ENCODE measurements at places on chromosomes 3 and 15. TPM values are rescaled to one million over a fixed set of nuclear protein-coding genes. Genes with fewer than 3 reads are reported as not detected.

GRCh38 chr3:58274027-58274614 lies 31.9 kb upstream of the RPP14 start:
- no peaks in the 10 kb centered on the region for H3K27me3 ChIP-seq
- no peak overlapping the region for H3K4me3 ChIP-seq
- peaks cover 19% of the 10 kb centered on the region for H3K4me1 ChIP-seq
- no peak overlapping the region for H3K27ac ChIP-seq
- H3K36me3 ChIP-seq = no peaks in the 10 kb centered on the region

DNA sequence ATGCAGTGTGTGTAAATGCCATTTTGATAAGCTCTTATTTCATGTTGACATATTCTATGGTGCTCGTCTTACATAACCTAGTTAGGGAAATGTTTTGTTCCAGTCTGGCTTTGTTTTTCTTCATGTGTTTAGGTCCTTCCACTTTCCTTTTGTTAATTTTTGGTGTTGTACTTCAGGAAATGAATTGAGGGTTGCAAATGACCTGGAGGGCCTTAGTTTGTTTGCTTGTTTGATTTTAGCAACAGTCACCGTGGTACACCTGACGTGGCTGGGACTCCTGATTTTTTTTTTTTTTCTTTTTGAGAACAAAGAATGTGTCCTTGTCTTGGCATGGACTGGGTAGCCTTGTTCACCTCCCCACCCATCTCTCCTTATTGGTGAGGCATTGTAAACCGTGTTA lies 114.8 kb downstream of the IGF1R start:
- no peak overlapping the region for H3K27ac ChIP-seq
- no peak overlapping the region for H3K4me3 ChIP-seq
- no peaks in the 10 kb centered on the region for H3K4me1 ChIP-seq
- peak; percentile 23 for DNase-seq
- H3K36me3 ChIP-seq = no peaks in the 10 kb centered on the region

DNA sequence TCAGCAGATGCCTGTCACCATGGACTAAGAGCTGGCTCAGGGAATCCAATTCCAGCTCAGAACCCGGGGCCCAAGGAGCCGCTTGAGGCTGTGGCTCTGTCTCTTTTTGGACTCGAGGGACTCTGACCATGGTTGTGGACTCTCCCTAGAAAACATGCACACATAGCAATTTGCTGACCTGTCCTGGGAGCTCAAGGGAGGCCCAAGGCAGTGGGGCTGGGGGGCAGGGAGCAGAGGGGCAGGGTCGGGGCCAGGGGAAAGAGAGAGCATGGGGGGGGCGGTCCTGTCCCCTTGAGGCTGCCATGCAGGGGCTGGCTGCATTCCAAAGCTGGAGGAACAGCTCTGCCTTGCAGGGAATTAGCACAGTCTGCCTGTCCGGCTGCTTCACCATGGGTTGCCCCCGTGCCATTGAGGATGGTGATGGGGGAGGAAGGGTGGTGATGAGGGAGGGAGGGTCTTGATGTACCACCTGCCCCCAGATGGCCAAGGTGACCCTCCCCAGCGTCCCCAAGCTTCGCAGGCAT lies 190.1 kb downstream of the GOLGA6L6 start:
- no peaks in the 10 kb centered on the region for H3K27me3 ChIP-seq
- no peak overlapping the region for H3K27ac ChIP-seq
- H3K4me3 ChIP-seq = no peak overlapping the region
- no peak for DNase-seq
- H3K4me1 ChIP-seq = no peaks in the 10 kb centered on the region

The DPH6 gene
- 6.0 TPM for polyA plus RNA-seq

- no peaks in the 10 kb centered on the region for H3K36me3 ChIP-seq
- H3K4me3 ChIP-seq = no peak overlapping the region
- no peaks in the 10 kb centered on the region for H3K27me3 ChIP-seq
- H3K27ac ChIP-seq = no peak overlapping the region
- no peaks in the 10 kb centered on the region for H3K4me1 ChIP-seq
- DNase-seq = no peak
These were observed 14.8 kb upstream of the TMEM108 start for GRCh38 chr3:133023362-133023761.

DNA sequence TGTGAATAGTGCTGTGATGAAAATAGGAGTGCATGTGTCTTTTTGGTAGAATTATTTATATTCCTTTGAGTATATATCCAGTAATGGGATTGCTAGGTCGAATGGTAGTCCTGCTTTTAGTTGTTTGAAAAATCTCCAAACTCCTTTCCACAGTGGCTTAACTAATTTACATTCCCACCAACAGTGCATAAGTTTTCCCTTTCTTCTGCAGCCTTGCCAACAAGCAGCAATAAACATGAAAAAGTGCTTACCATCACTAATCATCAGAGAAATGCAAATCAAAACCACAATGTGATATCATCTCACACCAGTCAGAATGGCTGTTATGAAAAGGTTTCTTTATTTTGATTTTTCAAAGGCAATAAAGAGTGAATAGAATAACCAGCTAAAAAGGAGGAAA lies 1105.9 kb downstream of the NAALADL2 start:
- no peak for DNase-seq
- no peaks in the 10 kb centered on the region for H3K27me3 ChIP-seq
- no peak overlapping the region for H3K27ac ChIP-seq
- no peaks in the 10 kb centered on the region for H3K36me3 ChIP-seq
- no peak overlapping the region for H3K4me3 ChIP-seq
- H3K4me1 ChIP-seq = no peaks in the 10 kb centered on the region

The ARPIN gene
- polyA plus RNA-seq = 9.0 TPM

DNA sequence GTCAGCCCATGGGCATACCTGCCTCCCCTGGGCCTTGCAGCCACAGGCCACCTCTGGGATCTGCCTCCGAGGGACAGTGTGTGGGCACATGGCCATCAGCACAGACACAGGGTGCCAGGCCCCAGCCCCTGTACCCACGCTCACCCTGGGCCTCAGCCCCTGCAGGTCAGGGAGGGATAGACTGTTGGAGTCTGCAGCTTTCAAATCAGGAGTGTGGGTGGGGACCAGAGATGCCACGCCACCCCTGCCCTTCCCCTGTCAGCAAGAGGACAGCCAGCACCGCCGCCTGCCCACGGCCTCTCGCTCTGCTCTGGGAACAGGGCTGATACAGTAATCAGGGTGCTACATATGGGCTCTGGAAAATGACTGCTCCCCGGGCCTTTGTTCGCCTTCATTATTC lies 72.7 kb downstream of the DNAJB8 start:
- no peak overlapping the region for H3K27ac ChIP-seq
- H3K36me3 ChIP-seq = no peaks in the 10 kb centered on the region
- H3K4me1 ChIP-seq = peaks cover 6% of the 10 kb centered on the region
- no peak for DNase-seq
- H3K4me3 ChIP-seq = no peak overlapping the region

The LRRIQ4 gene
- 0.04 TPM for polyA plus RNA-seq

The ST3GAL6 gene
- polyA plus RNA-seq = 13.2 TPM

GRCh38 chr3:87335931-87336330 lies 59.5 kb upstream of the POU1F1 start:
- no peaks in the 10 kb centered on the region for H3K36me3 ChIP-seq
- H3K4me1 ChIP-seq = peaks cover 40% of the 10 kb centered on the region
- DNase-seq = no peak
- no peak overlapping the region for H3K4me3 ChIP-seq
- no peaks in the 10 kb centered on the region for H3K27me3 ChIP-seq
- peak overlapping the region; percentile 39 for H3K27ac ChIP-seq

DNA sequence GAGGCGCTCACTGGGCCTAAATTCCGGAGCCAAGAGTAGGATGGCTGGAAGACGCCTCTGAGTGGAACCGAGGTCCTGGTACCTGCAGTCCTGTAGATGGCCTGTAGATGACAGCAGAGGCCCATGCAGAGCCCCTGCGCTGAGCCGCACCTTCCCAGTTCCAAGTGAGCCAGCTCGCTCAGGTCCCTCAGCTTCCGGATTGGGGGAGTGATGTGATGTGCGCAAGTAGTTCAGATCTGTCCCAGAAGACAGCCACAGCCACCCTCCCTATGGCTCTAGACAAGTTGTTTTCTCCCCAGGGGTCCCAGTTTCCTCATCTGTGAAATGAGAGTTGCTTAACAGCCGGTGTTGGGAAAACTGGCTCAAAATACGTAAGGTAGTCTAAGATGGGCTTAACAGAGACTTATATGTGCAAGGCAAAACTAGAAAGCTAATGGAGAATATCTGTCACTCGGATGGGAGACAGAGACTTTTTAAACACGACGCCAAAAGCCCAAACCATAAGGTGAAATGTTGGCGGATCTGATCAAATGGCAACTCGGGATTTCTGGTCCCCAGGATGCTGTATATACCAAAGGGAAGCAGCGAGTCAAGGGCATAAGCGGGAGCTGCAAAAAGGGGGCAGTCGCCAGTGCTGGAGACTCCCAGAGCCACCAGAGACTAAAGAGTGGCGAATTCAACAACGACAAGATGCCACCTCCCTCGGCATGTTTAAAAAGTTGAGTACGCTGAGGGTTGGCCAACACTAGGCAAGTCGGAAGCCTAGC lies 765 bp upstream of the MAPKAPK3 start:
- H3K27me3 ChIP-seq = no peaks in the 10 kb centered on the region
- peaks cover 23% of the 10 kb centered on the region for H3K4me1 ChIP-seq
- peak overlapping the region; percentile 76 for H3K4me3 ChIP-seq
- no peaks in the 10 kb centered on the region for H3K36me3 ChIP-seq
- peak; percentile 77 for DNase-seq
- no peak overlapping the region for H3K27ac ChIP-seq

The ROBO1 gene
- polyA plus RNA-seq = 4.3 TPM

DNA sequence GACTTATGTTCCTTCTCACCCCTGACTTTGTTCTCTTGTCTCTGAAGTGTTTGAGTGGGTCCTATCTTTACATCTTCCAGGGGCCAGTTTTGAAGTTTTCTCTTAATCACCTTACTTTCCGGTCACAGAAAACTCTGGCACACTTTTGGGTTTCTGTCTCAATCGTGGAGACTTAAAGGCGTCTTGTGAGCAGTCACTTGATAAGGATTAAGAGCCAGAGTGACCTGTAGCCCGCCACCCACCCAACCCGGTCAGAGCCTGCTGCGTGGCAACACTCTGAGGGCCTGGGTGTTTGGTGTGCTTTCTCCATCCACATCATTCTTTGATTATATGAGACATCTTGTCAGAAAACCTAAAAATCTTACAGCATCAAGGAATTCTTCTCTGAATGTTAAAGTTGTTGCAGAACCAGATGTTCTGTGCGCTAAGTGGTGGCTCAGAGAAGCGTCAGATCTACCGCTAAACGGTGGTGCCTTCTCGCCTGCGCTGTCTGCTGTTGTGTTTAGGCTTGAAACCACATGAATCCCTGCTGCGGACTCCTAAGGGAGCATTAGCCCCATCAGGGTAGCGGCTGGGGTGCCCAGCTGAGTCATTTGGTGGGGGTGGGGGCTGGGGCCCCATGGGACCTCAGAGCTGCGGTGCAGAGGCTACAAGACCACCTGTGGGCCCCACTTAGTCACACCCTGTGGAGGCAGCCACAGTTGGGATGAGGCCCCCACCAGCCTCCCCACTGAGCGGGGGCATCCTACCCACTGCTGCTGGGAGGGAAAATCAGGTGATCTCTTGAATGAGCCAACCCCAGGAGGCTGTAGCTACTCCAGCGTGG lies 158.7 kb upstream of the BHLHE40 start:
- H3K4me3 ChIP-seq = no peak overlapping the region
- H3K36me3 ChIP-seq = no peaks in the 10 kb centered on the region
- peaks cover 9% of the 10 kb centered on the region for H3K4me1 ChIP-seq
- H3K27ac ChIP-seq = no peak overlapping the region
- DNase-seq = no peak

DNA sequence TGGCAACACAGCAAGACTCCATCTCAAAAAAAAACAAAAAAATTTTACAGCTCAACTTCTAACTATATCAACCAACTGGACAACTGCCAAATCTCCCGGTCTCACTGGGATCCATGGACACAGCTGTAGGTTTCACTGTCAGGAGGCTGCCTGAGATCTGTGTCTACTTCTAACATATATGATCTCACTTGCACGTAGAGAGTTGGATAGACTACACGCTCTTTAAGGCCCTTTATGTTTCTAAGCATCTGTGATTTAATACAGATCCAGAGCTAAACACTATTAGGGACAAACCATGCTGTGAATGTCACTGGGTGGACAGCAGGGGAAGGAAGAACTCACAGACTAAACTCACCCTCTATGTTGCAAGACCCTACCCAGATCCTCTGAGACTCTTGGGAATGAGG lies 13.0 kb upstream of the APOD start:
- no peaks in the 10 kb centered on the region for H3K36me3 ChIP-seq
- H3K4me1 ChIP-seq = no peaks in the 10 kb centered on the region
- peaks cover 7% of the 10 kb centered on the region for H3K27me3 ChIP-seq
- no peak overlapping the region for H3K27ac ChIP-seq

DNA sequence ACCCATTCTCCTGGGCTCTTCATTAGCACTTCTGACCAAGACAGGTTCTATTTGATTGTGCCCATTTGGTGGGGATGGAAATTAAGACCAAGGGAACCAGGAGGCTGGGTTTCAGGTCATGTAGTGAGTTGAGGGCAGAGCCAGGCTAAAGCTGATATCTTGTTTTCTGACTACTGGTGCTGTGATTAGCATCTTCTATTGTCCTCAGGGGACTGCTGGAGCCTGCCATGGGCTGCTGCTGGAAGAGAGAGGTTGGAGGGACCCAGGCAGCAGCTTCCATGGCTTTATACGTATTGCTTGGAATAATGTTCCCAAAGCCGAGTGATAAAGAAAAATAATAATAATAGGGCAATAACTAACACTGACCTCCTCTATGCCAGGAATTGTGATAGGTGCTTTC lies 211.4 kb upstream of the ROPN1 start:
- no peaks in the 10 kb centered on the region for H3K36me3 ChIP-seq
- H3K27ac ChIP-seq = no peak overlapping the region
- H3K27me3 ChIP-seq = no peaks in the 10 kb centered on the region
- H3K4me3 ChIP-seq = no peak overlapping the region

- DNase-seq = no peak
- H3K27me3 ChIP-seq = no peaks in the 10 kb centered on the region
- H3K27ac ChIP-seq = no peak overlapping the region
These were observed 1090.3 kb upstream of the CFAP20DC start for GRCh38 chr3:60140160-60140559.

DNA sequence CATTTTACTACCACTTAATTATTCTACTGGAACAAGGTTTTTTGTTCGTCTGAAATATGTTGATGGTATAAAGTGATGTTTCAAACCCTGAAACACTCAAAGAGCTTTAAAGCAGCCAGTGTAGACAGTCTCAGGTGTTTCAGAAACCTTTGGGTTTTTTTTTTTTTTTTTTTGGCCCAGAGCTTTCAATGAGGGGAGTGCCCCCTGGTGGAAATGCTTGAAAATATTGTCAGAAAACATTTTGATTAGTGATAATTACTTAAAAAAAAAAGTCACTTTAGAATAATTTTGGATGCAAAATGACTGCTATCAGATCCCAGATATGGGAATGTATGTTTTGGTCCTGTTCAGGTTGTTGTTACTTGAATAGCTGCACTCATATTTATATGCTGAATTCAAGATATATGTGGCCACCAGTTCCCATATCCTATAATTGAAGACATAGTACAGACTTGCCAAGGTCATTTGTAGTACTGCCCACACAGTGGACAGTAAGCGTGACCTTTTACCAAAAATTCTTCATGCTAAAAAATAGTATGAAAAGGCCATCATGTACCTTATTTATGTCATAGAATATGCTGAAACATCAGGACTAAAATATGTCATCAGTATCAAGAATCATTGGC lies 35.9 kb downstream of the SATB1 start:
- no peaks in the 10 kb centered on the region for H3K27me3 ChIP-seq
- H3K27ac ChIP-seq = no peak overlapping the region
- H3K36me3 ChIP-seq = no peaks in the 10 kb centered on the region
- H3K4me3 ChIP-seq = no peak overlapping the region
- no peaks in the 10 kb centered on the region for H3K4me1 ChIP-seq

Measured in endothelial cell of umbilical vein (primary cell).